ENCODE measurements at places on chromosomes 5 and 9. TPM values are rescaled to one million over a fixed set of nuclear protein-coding genes. Genes with fewer than 3 reads are reported as not detected.

DNA sequence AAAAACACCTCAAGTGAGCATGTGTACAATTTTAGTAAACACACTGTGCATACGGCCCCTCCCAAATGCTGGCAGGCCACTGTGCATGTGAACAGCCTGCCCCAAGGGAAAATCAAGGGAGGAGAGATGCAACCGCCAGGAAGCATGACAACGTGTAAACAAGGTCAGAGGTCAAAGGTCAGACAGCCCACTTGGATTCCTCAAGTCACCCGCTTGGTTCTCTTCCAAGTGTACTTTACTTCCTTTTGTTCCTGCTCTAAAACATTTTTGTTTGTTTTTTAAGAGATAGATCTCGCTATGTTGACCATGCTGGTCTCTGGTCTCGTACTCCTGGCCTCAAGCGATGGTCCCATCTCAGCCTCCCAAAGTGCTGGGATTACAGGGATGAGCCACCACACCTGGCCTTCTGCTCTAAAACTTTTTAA, 126.7 kb upstream of the SHB start:
- no peak for DNase-seq

- peak; percentile 52 for DNase-seq
Observed at GRCh38 chr9:72271613-72272478, 93.2 kb downstream of the ZFAND5 start.

DNA sequence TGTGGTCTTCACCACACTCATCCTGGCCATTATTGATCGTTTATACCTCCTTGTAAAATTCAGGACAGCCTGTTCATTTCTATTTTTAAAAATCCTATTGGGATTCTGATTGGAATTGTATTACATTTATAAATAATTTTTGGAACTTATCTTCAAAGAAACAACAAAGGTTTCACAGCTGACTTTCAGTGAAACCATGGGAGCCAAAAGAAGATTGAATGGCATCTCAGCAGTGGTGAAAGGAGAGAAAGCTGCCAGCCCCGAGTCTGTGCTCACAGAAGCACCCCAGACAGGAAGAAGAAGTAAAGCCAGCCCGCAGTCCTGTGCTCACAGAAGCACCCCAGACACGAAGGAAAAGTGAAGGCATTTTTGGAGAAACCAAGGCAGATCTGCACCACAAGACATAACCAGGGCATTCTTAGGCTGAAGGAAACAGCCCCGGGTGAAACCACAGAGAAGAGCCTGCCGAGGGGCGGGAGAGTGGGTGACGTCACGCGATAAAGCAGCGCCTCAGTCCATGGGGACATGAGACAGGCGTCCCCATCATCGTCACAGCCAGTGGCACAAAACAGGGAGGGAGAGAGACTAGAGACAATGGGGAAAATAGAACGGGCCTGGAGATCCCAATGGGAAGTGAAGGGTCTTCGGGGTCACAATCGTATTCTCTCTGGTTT, 42.5 kb upstream of the SLC9A3 start:
- DNase-seq, result no peak

DNA sequence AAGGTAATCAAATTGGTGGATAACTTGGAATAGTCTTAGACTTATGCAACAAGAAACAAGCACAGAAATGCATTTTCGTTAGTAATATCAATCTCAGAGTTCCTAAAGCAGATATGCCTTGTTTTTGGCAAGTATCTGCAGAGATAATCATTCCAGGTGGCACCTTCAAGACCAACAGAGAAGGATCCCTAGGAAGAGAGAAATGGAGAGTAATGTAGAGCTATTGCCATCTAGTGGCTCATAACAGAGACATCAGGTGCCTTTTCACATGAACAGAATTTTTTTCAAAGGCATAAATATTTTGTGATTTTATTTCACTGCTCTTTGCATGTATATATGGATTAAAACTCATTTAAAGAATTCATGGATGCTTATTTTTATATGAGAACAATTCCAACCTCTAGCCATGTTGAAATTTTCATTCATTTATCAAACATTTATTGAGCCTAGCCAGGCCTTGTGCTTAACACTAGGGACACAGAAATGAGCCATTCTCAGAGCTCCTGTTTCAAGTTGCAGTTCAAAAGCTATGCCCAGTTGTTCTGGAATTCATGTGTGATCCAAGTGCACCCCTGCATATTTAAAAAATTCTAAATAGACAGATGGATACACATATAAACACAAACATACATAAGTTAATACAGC, 117.5 kb upstream of the OR13F1 start:
- peak; percentile 18 for DNase-seq

NDFIP1 gene
- 43.5 TPM for total RNA-seq

DNA sequence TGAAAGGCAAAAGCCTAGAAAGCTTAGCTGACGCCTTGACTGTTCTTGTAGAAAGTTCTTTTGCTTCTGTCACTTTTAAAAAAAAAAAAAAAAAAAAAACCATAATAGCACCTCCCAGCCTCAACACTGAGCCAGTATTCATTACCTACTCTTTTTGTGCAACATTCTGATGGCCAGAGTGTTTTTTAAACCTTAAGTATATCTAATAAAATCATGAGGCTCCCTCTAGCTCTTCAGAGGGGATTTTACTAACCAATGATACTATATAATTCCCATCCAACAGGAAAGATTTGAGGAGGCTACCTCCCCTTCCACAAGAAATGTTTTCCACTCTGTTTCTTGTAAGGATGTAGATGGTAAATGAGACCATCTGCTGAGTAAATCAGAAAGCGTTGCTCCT, 3.9 kb downstream of the BNC2 start:
- DNase-seq, result peak; percentile 63

DNA sequence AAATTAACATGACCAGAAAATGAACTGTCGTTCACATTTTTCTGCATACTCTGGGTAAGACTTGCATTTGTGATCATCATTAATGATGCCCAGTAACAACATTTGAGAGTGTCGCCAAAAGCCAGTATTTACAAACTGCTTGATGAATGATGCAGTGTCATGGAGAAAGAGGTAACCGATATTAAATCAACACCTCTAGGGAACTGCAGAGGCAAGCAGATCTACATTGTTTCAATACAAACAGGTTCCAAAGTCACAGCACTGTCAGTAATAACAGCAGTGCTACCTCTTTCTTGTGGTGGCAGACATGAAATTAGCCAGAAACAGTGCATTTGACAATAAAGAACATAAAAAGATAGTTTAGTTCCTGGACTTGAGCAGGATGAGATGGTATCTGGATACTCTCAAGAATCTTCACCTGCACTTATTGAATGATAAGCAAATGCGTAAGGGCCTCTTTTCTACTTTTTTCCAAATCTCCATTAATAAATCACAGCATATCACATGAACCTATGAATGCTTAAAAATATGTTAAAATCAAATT, 456.6 kb downstream of the ARHGEF28 start:
- DNase-seq, result no peak

DNA sequence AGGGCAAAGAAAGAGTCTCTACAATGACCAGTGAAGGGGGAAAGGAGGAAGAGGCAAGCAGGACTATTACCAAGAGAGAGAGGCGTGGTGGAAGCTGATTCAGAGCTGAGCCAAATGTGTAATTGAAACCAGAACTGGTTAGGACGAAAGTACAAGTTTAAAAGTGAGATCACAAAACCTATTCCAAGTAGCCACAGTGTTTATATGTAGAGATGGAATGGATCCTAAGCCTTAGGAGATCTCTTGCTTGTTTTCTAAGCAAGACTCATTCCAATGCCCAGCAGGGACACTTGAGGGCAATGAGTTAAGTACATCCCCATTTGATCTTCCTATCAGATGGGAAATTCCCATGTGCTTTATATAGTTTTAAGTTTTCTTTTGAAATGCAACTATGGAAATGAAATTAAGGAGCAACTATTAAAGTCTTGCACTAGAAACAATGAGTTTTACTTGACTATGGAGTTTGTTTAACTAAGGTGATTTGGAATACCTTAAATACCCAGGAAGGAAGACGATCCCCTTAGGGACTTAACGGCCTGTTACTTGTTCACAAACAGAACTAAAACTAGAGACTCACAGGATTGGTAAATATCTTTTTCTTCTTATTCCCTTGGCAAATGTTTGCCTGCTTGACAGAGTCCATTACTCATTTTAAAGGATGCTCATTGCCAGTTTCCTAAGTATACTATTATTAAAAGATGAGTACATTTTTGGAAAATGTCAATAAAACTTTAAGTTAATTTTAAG, 51.1 kb upstream of the SNX2 start:
- DNase-seq, result peak; percentile 65

DNA sequence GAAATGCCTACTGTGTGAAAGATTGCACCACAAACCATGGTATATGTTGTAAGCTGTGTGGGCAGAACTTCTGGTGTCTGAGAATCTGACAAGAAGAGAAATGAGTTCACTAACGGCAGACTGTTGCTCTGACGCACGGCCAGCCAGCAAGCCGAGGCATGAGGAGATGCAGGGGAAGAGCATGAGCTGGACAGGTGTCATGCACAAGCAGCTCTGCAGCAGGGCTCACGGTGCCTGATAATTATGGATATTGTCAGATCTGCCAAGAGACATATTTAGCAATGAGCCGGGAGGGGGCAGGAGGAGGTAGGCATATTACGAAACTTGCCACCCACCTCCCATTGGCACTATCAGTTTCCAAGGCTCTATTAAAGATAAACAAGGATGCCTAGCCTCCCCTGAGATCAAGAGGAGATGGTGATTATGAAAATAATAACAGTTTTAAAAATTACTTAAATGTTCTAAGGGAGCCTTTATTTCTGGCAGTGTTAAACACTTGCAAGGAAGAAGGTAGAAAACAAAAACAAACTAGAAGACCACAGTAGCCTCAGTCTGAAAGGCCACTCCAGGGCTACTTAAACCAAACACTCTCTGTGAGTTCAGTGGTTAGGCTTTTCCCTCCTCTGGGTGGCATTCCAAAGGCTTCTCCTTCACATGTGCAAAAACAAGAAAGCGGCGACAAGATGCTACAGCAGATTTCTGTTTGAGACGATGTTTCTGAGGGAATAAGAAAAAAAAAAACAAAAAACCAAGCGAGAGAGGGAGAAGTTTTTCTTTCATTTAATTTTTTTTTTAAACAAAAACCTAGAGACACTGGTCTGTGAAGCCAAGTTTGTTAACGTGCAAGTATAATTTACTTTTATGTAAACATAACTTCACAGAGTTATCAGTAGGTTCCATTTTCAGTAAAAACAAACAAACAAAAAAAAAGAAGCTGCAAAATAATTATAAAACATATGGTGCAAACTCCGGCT, 339.5 kb downstream of the BNC2 start:
- DNase-seq, result no peak

HSPA5 gene
- total RNA-seq, result 79.3 TPM

DNA sequence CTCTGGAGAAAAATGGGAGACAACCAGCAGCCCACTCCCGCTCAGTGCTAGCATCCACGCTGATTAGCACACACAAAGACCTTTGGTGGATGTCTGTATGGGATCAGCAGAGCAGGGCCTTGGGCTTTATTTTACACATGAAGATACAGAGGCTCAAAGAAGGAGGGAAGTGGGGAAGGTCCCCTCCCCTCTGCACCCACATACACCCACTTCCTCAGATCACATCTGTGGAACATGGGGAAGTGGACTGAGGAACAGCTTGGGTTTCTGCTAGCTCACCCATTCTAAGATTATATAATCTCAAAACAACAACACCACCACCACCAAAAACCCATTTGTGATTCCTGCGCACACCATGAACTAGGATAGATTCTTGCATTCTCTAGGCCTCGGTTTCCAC, 14.0 kb downstream of the GGTA1 start:
- DNase-seq, result no peak

ST8SIA4 gene
- total RNA-seq, result 13.9 TPM

APBB3 gene
- 19.4 TPM for total RNA-seq

MCC gene
- total RNA-seq, result 9.2 TPM

- peak; percentile 22 for DNase-seq
Observed at GRCh38 chr5:141908796-141909195, 14.9 kb upstream of the DELE1 start.

ENTREP1 gene
- total RNA-seq, result not detected

DNA sequence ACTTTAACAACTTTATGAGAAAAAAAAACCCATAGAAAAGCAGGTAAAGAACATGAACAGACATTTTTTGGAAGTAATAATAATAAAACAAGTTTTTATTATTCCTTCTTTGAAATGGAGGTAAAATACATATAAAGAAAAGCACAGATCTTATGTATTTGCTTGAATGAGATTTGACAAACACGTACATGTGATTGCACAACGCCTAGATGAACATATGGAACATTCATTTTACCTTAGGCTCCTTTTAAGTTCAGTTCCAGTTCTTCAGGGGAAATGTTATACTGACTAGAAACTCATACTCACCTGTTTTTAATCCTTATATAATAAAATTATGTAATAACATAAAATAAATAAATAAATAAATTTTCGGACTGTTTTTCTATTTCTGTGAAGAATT, 61.8 kb downstream of the GGTA1 start:
- no peak for DNase-seq

DNA sequence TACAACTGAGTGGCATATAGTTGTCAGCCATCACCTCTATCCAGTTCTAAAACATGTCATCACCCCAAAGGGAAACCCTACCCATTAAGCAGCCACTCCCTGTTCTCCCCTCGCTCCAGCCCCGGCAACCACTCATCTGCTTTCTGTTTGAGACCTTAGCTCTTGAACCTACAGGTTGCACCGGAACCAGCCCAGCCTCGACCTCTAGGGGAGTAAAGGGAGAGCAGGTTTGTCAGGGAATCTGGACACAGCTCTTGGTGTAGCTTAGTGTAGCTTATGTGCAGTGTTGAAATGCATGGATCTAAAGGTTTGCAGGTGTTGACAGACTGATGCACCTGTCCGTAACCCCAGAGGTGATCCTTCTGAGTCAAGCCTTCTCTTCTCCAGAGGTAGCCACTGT, 30.0 kb downstream of the NEURL1B start:
- DNase-seq, result no peak

RNF38 gene
- 13.5 TPM for total RNA-seq

DNA sequence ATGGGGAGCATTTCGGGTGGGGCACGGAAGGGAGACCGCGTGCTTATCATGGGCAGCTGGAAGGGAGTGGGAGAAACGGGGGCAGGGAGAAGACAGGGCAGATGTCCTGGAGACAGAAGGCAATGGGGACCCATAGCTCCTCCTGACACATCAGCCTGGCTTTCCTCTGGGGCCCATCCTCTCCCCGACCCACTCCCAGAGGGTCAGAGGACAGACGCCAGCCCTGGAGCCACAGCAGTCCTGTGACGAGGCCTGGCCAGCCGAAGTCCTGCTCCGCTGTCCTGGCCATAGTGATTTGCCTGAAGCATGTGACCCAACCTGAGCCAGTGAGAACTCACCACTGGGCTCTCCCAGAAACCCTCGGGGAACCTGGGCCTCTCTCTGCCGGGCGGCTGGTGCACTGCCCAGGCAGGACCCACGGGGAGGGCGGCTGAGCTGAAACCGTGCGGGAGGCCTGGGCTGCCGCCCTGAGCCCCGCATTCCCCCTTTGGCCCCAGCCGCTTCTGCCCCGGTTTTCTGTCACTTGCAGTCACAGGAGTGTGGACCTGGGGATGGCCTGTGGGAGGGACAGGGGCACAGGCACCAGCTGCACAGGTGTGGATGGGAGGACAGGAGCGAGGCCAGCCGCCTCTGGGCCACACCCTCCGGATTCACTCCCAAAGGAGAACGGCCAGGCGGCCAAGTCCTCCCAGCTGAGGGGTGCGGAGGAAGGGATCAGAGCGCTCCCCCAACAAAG, 19.8 kb downstream of the ADAMTS2 start:
- no peak for DNase-seq

DBH gene
- total RNA-seq, result not detected

GRCh38 chr5:171310212-171310818, 1.3 kb downstream of the TLX3 start:
- DNase-seq, result no peak

GRCh38 chr9:71202931-71203330, 81.5 kb upstream of the TRPM3 start:
- DNase-seq, result no peak
